ENCODE measurements at places on chromosomes 7 and 10.

GRCh38 chr10:23439961-23440889, 1.4 kb downstream of the OTUD1 start:
- peak; percentile 23 for DNase-seq

DNA sequence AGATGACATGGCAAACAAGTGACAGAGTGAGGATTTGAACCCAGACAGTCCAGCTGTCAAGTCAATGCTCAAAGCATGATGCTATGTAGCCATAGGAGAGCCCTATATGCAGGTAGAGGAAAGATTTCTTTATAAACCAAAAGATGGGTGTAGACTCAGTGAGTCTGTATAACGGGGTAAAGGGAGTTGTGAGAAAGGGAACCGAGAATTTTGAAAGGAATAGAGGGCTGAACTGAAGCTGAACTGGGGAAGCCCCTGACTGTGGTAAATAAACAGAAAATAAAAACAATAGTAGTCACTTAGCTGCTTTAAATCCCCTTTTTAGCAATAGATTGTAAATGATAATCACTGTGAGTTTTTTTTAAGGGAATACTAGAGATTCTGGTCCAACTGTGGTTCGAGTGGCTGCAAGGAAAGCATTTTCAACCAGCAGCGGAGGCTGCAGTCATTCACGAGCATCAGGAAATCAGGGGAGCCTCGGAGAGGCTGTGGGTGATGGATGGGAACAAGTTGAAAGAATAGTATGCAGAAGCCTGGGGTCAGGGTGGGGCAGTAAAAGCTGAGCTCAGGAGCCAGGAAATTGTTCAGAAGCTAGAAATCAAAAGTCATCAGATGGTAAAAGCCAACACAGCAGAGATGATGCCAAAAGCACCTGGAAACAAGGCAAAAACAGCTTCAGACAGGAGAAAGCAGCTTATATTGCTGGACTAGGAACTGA, 393.5 kb downstream of the GFRA1 start:
- DNase-seq = no peak

- no peak for DNase-seq
These were observed 149.8 kb downstream of the DOCK4 start for GRCh38 chr7:112056409-112056808.

- DNase-seq = no peak
These were observed 455.6 kb downstream of the POM121L12 start for GRCh38 chr7:53491051-53491450.

DNA sequence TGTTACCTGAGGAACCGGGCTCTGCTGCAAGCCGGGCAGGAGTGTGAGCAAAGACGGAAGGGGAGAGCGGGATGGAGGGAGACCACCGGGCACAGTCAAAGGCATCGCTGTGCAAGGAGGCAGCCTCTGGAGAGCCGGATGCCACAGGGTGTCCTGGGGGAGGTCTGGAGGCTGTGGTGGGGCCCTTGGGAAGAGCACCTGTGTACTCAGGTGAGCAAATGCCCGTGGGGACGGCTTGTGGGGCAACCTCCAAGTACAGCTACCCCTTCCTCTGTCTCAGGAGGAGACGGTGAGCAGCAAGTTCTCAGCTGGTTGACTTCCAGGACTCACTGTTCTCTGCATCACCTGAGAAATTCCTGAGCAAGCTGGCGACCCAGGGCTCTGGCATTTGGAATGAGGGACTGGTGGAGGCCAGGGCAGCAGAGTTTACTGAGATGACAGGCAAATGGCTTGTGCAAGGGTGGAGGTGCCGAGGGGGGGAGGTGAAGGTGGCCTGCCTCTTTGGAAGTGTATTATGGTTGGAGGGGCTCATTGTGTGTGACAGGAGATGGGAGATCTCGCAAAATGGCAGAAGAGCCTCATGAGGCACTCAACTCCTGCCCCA, 345.2 kb upstream of the SHH start:
- DNase-seq = no peak

- no peak for DNase-seq
These were observed 61.0 kb upstream of the MYL10 start for GRCh38 chr7:101690061-101690460.

- no peak for DNase-seq
These were observed 165.5 kb downstream of the RPS24 start for GRCh38 chr10:78199005-78199725.

DNA sequence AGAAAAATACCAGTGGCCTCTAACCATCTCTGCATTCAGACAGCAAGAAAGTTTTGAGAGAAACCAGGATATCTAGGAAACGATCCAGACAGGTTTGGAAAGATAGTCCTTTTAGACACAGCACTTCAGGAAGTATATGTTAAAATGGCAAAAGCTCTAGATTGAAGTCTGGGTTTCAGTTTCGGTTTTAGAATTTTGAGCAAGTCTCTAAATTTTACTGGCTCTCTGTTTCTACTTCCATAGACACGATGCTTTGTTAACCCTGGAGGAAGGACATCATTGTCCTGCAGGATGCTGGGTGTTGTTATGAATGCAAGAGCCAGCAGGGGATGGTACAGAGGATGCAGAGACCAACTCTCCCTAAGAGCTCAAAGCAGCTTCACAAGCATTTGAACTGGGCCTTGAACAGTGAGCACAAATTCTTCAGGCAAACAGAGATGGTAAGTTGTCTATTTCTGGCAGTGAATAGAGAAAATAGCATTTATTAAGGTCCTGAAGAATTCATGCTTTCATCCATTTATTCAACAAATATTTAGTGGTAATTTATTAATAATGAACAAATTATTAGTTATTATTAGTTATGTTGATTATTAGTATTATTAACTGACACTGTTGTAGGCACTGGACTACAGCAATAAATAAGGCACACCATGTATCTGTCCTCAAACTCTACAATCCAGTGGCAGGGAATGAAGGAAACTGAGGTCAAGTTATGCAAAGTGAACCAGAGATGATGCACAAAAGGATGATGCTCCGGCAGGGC, 152.7 kb upstream of the NRP1 start:
- peak; percentile 23 for DNase-seq

DNA sequence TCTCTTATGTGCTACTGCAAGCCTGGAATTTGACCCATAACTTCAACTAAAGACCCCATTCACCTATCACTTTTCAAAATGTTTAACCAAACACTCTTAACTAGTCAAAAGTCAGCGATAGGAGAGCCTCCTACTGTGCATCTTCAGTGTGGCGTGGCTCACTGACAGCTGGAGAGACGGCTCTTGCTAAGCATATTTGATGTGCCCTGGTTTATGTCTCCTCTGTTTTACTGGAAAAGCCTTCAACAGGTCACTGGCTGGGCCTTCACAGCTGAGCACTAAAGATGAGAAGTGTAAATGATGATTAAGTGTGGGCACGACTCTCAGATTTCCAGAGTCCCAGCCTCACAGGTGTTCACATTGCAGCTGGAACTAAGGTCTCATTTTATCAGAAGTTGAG, 472.1 kb downstream of the SEMA3D start:
- DNase-seq = no peak

DNA sequence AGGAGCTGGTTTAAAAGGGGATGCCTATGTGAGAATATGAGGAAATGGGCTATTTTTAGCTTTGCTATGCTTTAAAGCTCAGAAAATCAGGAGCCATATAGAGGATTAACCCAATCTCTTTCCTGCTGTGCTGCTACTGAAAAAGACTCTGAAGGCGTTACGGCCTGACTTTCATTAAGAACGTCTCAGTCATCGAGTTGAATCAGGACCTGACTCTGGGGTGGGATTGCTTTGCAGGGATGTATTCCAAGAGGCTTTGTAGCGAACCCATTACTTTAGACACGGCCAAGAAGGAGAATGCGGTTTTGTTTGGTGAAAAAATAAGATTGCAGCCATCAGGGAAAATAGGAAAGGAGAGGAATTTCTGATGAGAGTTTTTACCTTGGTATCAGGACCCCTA, 426.9 kb downstream of the CCSER2 start:
- no peak for DNase-seq

DNA sequence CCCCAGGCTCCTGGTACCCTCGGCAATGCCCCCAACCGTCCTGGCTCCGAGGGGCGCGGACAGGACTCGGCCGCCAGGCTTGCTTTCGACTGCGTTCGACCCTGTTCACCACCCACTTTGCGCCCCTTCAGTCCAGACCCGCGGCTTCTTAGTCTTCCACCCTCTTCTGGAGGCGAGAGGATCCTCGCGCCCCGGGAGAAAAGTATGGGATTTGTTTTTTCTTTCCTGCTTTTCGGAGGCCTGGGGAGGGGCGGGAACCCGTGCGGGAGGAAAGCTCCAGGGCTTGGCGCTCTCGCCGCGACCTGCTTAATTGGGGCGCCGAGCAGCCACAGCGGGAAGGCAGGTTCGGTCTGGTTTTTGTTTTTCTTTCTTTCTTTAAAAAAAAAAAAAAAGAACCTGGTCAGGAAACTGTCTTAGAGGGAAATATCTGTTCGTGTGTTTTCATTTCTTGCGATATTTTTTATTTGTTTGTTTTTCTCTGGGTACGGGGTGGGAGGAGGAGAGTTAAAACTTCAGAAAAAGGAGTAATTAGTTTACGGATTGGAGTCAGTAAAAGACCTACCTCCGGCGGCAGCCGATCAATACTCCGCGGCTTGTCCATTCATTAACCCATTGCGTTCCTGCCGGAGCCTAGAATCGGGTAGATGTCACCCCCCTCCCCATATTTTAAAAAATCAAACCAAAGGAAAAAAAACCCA, 1.6 kb downstream of the EMX2 start:
- no peak for DNase-seq

GRCh38 chr7:19352305-19352695, 207.1 kb upstream of the FERD3L start:
- no peak for DNase-seq

- DNase-seq = no peak
These were observed 5.1 kb upstream of the FAM133B start for GRCh38 chr7:92595281-92595680.

- DNase-seq = peak; percentile 28
These were observed 282.3 kb downstream of the GATA3 start for GRCh38 chr10:8336629-8337331.

GRCh38 chr7:142595816-142596516, 153.3 kb upstream of the PRSS1 start:
- no peak for DNase-seq

- DNase-seq = no peak
These were observed 19.0 kb upstream of the COL1A2 start for GRCh38 chr7:94375691-94376090.

DNA sequence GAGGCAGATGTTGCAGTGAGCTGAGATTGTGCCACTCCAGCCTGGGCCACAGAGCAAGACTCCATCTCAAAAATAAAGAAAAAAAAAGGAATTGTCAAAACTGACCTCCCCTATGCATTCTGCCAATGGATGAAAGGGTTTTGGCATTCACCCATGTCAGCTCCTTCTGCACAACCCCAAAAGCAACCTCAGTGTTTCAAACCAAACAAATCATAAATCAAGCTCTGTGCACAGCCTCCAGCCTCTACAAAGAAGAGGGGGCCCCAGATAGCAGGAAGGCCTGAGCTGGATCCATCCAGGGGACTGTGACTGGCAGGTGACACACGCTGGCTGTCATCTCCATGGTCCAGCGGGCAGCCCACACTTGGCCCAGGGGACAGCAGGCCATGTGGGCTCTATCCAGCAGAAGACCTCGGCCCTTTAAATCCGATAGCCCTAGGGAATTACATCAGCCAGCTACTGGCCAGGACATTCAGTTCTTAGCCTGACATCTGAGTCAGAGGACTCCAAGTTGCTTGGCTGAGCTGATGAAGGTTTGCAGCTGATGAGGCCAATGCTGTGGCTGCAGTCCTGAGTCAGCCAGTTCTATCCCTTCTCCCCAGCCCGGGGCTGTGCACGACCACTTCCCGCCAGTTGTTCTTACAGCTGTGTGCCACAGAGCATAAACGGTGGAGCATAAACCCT, 52.0 kb upstream of the FIGNL1 start:
- DNase-seq = no peak

DNA sequence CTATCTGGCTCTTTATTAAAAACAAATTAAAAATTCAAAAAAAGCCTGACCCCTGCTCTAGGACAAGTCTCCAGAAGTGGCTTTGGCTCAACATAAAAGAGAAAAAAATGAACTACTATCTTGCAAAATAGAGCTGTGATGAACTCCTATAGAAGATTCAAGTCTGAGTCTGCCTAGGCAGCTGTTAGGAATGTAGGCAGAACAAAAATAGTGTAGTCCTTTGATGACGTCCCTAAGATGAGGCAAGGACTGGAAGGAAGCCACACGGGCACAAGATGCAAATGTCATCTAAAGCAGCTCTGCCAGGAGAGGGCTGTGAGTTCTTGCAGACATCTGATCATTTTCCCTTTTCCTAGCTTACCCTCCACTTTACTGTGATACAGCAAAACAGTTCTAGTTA, 20.5 kb downstream of the ASNS start:
- DNase-seq = no peak

DNA sequence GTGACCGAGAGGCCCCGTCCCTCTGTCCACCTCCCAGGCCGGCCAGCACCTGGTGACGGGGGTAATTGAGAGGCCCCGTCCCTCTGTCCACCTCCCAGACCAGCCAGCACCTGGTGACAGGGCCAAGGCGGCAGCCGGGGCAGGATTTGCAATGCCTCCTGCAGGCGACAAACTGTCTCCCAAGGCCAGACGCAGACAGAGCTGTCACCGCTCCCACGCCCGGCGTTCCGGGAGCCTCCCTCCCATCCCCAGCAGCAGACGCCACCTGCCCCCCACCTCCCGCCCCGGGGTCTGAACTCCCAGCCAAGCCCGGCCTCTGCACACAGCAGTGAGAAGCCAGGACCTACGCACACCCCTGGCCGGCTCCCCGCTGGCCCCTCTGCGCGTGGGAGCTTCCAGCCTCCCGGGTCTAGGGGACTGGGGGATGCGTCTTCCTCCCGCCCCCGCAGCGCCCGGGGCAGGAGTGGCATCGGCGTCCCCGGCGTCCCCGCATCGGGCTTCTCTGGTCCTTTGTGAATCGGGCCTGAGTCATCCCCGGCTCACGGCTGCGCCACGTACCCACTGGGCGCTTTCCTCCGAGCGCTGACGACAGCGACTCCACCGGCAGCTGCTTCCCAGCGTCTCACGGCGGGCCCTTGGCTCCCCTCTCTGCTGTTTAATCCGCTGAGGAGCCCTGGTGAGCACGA, 95.1 kb upstream of the DIP2C start:
- no peak for DNase-seq

- DNase-seq = no peak
These were observed 198.0 kb downstream of the TNS3 start for GRCh38 chr7:47383696-47384445.

DNA sequence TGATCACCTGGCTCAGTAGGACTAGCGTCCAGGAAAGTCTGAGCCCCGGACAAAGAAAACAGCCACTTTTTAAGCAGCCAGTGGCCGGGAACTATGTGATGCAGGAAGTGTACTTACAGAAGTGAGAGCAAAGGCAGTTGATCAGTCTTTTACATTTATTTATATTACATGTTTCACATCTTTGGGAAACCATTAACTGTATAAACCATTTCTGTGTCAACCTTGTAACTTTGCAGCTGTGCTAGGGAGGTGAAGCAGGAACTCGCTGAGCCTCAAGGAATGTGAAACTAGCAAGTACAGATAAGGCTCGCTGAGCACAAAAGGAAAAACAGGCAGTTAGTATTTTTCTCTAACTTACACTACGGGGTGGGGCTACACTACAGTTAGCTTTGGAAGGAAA, 39.9 kb upstream of the HECW1 start:
- DNase-seq = no peak
